Keratinocyte (primary cell): ENCODE measurements at places on chromosomes 1 and 21. TPM values are rescaled to one million over a fixed set of nuclear protein-coding genes. Genes with fewer than 3 reads are reported as not detected.

DNA sequence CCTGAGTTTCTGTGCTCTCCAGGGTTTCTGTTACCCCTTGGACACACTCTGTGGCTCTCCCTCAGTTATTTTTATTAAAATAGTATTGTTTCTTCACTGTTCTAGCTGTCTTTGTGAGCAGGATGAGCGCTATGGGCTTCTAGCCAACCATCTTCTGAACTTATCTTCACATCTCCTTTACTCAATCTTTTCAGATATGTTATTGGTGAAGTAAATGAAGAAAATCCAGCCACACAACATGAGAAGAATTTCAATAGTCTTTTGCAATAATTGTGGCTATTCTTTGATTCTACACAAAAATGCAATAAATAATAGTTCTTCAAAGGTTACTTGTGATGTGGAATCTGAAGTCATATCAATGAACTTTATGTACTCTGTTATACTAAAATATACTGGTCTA is 80.3 kb upstream of the CAMK1G start:
- DNase-seq = no peak

DNA sequence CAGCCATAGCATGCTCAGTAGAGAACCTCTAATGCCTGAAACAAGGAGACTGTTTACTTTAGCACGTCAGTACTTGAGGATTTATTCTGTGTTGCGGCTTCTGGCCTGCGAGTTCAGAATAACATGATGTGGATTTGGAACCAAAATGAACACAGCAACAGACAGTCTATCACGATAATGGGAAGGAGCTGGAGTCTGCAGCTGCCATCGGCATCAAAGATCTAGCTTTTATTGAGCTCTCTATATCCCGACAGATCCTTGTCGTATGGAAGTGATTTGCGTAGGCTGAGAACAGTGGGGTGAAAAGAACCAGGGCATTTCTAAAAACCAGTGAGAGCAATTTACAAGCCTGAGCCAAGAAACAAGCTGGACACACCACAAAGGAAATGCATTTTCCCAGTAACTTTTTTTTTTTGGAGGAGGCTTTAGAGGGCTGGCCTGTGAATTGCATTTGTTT is 294.2 kb downstream of the KIF26B start:
- no peak for DNase-seq

DNA sequence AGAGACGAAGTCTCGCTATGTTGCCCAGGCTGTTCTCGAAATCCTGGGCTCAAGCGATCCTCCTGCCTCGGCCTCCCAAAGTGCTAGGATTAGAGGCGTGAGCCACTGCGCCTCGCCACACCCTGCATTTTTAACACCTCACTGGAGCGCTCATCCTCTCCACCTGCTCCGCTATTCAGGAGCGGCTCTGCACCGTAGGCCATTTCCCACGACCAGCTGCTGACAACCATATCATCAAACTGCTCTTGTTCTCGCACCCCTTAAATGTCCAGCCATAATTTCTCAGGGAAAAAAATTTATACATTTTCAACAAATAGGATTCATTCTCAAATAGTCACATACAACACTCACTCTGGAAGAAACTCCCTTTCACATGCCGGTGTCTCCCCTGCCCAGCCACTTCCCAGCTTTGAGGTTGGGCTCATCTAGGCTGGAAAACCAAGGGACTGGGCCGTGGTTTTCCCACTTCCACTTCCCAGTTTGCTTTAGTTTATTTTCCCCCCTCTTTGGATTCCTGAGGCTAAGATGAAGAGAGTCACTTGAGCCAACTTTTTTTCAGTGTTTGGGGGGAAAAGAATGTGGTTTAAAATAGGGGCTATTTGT is 639 bp upstream of the IPO9 start:
- DNase-seq = no peak

GRCh38 chr1:202631076-202631923 is 79.0 kb downstream of the SYT2 start:
- DNase-seq = no peak

DNA sequence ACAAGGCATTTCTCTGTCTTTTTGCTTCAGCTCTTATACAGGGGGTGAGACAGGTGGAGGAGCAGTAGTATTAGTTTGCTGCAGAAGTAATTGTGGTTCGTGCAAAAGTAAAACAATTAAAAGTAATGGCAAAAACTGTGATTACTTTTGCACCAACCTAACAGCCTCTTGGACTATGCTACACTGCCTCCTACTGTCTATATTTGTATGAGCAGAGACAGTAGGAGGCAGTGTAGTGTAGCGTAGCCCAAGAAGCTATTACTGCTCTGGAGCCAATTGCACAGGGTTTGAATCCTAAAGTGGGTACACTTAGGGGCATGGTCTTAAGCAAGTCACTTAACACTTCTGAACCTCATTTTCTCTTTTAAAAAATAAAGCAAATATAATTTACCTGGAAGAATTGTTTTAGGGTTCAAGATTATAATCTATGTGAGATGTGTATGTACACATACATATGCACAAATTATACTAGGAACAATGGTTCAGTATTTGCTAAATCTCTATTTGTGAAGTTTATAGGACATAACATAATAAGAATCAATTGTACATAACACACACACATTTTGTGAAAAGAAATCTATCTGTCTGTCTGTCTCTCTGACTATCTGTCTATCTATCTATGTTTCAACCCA is 103.8 kb downstream of the BRINP3 start:
- no peak for DNase-seq

- DNase-seq = no peak
Measured at GRCh38 chr1:69534829-69535228, 32.9 kb upstream of the LRRC7 start.

DNA sequence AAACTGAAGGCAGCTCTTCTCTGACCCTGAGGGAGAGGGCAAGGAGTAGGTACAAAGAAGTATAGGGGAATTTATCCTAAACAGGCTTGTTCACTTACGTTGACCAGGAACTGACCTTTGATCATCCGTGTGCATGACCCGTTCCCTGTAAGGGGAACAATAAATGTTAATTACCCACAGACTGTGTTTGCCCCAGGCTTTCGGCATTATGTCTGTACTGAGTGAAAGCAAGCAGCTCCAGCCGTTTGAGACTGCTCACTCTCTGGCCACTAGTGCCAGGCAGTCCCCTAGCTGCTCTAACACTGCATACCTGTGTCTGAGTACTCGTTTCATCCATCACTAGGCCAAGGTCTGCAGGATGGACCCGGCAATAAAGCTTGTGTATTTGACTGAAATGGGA is 1365.3 kb downstream of the NCAM2 start:
- no peak for DNase-seq

DNA sequence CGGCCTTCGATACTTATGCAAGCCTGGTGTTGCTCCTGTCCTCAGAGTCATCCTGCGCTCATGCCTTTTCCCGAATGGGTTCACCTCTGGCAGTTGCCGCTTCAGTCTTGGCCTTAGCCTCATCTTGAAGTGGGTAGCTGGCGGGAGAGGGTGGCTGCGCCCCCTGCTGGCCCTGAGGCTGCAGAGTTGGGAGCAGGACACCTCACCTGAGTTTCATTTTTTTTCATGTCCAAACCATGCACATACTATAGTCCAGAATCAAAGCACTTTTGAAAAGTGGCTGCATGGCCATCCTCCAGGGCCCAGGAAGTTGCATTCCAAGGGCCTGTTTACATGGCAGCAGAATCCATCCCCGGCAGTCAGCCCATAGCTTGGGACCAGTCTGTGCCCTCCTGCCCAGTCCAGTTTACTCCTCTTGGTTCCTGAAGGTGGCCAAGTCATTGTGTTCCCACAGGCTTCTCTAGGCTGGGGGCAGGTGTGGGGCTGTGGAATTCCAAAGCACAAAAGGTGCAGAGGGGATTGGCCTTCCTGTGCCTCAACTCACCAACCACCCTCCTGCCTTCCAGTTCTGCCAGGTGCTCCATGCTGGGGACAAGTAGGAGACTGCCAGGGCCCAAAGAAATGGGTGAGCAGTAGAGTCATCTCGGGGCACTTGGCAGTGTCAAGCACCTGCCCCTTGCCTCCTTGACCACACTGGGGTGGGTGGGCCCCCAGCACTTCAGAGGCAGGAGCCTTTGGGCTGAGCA is 44.0 kb downstream of the YARS1 start:
- DNase-seq = no peak

GRCh38 chr1:12552111-12552888 is 65.7 kb downstream of the DHRS3 start:
- no peak for DNase-seq

- DNase-seq = no peak
Measured at GRCh38 chr21:37032877-37033471, 26.5 kb downstream of the RIPPLY3 start.

GRCh38 chr1:104593413-104594187 is 843.9 kb downstream of the AMY1C start:
- DNase-seq = no peak

DNA sequence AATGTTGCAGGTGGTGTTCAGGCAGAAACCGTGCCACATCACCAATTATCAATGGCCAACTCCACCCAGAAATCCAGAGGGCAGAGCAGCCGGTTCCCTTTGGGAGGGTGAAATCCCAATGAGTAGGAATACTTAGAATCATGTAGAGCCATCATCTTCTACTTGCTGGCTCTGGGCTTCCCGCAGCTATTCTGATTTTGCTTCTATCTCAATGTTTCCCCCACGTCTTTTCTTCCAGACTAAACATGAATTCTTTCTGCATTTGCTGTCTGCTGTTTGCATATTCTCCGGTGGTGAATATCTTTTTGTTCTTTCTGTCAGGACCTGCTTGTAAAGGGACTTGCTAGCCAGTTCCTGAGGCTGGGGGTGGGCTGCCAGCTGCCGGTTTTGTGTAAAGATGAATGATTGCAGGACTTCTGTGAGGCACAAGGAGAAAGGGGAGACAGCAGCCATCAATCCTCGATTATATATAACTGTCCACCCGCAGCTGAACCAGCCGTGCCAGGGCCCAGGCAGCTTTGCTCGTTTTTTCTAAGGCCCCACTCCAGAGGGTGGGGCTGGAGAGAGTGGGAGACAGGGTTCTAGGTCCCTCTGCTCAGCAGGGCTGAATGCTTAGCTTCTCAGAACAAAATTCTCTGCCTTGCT is 33.2 kb downstream of the PRAMEF20 start:
- DNase-seq = no peak

GRCh38 chr1:216054600-216054999 is 368.6 kb downstream of the USH2A start:
- no peak for DNase-seq

- no peak for DNase-seq
Measured at GRCh38 chr1:59678493-59679228, 136.1 kb upstream of the HOOK1 start.

DNA sequence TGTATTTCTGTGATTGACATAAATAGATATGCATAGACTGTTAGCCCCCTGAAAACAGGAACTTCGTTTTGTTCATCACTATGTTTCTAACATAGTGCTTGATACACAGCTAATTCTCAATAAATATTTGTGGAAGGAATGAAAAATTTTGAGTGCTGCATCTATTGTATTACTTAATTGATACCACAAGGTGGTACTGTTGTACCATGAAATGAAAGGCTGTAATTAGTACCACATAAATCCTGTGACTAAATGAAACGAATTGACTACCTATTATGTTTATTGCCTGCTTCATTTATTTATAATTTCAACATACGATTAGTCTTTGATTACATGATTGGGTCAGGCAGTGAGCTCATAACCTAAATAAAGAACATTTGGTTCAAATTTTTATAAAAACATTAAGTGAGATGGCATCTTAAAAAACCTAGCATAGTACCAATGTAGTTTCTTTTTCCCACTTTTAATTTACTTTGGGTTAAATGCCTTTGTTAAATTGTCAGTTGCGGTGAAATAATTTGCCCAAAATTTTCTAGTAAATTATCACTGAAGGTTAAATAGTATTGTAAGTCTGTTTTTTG is 15.0 kb upstream of the TGFB2 start:
- DNase-seq = no peak

GRCh38 chr1:21277180-21277579 is 13.1 kb downstream of the ECE1 start:
- no peak for DNase-seq

DNA sequence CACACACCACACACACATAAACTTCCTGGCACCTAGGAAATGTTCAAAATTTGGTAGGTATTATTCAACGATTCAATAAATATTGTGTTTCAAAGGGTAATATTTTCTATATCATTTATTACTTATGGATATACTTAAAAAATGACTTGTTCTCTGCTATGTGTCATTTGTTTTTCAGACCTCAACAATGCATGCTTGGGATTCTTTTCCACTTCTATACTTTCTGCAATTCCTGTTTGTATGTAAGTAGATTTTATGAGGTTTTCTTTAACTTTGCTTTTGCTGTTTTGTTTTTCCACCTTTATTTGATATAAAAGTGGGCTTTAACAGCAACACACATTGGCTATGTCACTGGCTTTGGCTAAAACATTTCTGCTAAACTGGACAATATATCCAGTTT is 3.5 kb downstream of the CEP170 start:
- no peak for DNase-seq

- DNase-seq = no peak
Measured at GRCh38 chr1:199243423-199244061, 604.7 kb downstream of the PTPRC start.

SLC45A3 gene
- polyA plus RNA-seq = 2.1 to 2.8 TPM (median 2.5 TPM) in 3 replicates

BCAN gene
- polyA plus RNA-seq = not detected in 3 replicates

SHISAL2A gene
- 0.04 to 0.17 TPM in 2 of 3 replicates, not detected in the other for polyA plus RNA-seq

ZMPSTE24 gene
- 34.0 to 73.4 TPM (median 44.9 TPM) in 3 replicates for polyA plus RNA-seq

C4BPB gene
- not detected in 3 replicates for polyA plus RNA-seq

PBXIP1 gene
- 15.1 to 29.9 TPM (median 15.6 TPM) in 3 replicates for polyA plus RNA-seq

PRDM15 gene
- polyA plus RNA-seq = 5.2 to 8.5 TPM (median 5.6 TPM) in 3 replicates

CGN gene
- 2.0 to 4.1 TPM (median 2.9 TPM) in 3 replicates for polyA plus RNA-seq
